ENCODE measurements at places on chromosomes 4 and X. TPM values are rescaled to one million over a fixed set of nuclear protein-coding genes. Genes with fewer than 3 reads are reported as not detected.
A peak's percentile ranks its signal among the peaks of the same experiment; 100 is the strongest.

FHIP1A gene
- 20.0 TPM for total RNA-seq

GC gene
- total RNA-seq: not detected

DNA sequence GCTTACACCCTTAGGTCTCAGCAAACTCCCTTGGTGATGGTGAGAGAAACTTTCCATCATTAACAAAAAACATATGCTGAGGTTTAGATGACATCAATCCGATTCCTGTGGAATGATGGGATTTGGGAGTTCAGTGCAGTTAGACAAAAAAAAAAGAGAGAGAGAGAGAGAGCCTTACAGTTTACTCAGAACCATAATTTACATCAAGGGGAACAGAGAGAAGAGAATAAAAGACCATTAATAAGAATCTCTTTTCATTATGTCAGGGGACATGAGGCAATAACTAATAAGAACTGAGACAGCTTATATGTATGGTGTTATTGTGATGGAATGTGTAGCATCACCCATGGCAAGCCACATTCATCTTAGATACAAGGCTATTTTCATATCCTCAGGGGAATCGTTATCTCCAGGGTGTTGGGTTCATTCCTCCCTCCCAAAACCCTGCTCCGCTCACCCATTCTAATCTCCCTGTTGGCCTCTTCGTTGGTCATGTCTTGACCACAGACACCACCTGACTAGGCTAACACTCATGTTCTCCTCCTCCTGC, 175.7 kb upstream of the MXRA5 start:
- no peaks in the 10 kb centered on the region for H3K27me3 ChIP-seq
- H3K4me1 ChIP-seq: no peaks in the 10 kb centered on the region
- no peak for DNase-seq

DNA sequence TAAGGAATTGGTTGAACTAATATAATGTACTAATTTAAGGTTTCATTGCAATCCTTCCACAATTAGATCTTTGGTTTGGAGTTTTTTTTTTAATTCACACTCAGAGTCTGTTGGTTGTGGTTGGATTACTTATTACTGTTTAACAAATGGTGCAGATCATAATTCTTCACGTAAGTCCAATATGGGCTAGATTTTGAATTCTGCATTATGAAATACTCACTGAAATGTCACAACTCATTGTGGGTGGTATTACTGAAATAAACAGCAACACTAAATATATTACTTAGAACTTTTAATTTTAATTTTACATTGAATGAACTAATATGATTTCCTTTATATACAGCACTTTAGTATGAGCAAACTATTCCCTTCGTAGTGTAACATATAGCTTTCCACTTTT, 94.2 kb upstream of the MYOZ2 start:
- DNase-seq: no peak
- H3K27ac ChIP-seq: peak overlapping the region; percentile 76
- no peaks in the 10 kb centered on the region for H3K27me3 ChIP-seq
- H3K4me1 ChIP-seq: peaks cover 31% of the 10 kb centered on the region

- DNase-seq: no peak
- no peaks in the 10 kb centered on the region for H3K27me3 ChIP-seq
- H3K4me3 ChIP-seq: no peak overlapping the region
- H3K36me3 ChIP-seq: no peaks in the 10 kb centered on the region
- no peak overlapping the region for H3K27ac ChIP-seq
- no peaks in the 10 kb centered on the region for H3K4me1 ChIP-seq
Observed at GRCh38 chr4:149741186-149741831, 74.3 kb downstream of the IQCM start.

GRCh38 chrX:86133761-86134160, 14.5 kb upstream of the DACH2 start:
- DNase-seq: no peak
- H3K27ac ChIP-seq: no peak overlapping the region
- no peaks in the 10 kb centered on the region for H3K36me3 ChIP-seq
- no peaks in the 10 kb centered on the region for H3K4me1 ChIP-seq
- H3K27me3 ChIP-seq: no peaks in the 10 kb centered on the region

DNA sequence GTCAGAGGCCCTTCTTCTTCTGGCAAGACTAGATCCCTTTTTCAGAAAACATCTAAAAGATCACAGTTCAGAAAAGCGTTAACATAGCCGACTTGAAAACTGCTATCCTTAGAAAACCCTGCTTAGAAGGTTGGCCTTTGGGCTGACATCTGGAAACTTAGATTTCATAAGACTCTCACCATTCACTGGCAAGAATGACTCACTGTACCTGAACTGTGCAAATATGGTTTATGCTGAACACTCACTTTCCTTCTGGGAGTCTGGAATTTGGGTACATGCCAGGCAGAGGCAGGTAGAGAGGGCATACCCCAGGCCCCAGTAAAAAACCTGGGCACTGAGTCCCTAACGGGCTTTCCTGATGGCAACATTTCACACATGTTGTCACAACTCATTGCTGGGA, 88.8 kb upstream of the GPC3 start:
- no peak overlapping the region for H3K27ac ChIP-seq
- H3K4me1 ChIP-seq: no peaks in the 10 kb centered on the region
- no peaks in the 10 kb centered on the region for H3K36me3 ChIP-seq
- no peaks in the 10 kb centered on the region for H3K27me3 ChIP-seq
- H3K4me3 ChIP-seq: no peak overlapping the region
- DNase-seq: no peak

DNA sequence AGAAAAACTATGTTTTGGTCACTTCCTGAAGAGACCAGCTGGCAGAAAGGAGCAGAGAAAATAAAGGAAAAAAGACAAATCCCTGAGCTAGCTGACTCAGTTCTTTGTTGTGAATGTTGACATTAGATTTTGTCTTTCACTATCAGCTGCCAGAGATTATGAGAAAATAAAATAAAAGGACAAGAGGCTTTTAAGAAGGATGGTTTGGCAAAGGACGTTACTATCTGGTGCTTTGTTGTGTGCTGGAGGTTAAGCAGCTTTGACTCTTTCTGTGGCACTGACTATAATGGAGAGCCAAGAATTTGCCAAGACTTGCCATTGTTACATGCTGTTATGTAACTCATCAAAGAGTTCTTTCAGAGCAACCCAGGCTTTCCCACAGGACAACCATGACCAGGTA, 12.1 kb downstream of the ASB5 start:
- no peak for DNase-seq
- H3K27ac ChIP-seq: no peak overlapping the region
- no peak overlapping the region for H3K4me3 ChIP-seq
- no peaks in the 10 kb centered on the region for H3K36me3 ChIP-seq
- H3K27me3 ChIP-seq: no peaks in the 10 kb centered on the region

DNA sequence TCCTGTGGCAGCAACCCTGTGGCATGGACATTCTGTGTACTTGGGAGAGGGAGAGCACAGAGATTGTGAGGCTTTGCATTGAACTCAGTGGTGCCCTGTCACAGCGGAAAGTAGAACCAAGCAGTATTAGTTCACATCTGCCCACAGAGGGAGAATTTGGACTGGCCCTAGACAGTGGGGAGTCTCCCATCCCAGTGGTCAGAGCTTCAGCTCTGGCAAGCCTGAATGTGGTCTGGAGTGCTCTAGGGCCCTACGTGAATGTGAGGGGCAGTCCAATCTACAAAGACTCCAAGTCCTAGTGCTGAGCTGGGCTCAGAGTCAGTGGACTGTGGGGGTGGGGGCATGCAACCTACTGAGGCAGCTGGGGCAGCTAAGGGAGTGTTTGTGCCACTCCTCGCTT, 34.8 kb downstream of the ZIC3 start:
- DNase-seq: no peak
- H3K36me3 ChIP-seq: no peaks in the 10 kb centered on the region
- no peak overlapping the region for H3K27ac ChIP-seq
- no peak overlapping the region for H3K4me3 ChIP-seq
- no peaks in the 10 kb centered on the region for H3K4me1 ChIP-seq

DNA sequence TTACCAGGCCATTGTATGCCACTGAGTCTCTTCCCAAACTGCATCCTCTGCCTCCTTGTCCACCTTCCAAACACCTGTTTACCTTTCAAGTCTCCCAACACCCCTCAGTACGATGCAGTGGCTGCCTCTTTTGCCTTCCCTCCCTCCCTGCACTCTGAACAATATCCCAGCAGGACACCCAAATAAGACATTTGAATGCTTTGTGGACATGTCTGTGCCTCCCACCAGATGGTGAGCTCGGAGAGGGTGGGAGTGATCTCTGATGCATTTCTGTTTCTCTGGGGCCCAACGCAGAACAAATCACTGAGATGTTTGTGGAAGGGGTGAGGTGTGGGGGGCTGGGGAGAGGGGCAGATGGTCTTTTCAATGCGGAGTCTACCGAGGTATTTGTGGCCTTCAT, 33.4 kb downstream of the PJA1 start:
- no peak overlapping the region for H3K4me3 ChIP-seq
- H3K27ac ChIP-seq: no peak overlapping the region
- peaks cover 17% of the 10 kb centered on the region for H3K27me3 ChIP-seq
- DNase-seq: no peak
- H3K4me1 ChIP-seq: no peaks in the 10 kb centered on the region
- H3K36me3 ChIP-seq: no peaks in the 10 kb centered on the region

GRCh38 chr4:171565130-171565788, 247.9 kb upstream of the GALNTL6 start:
- no peak overlapping the region for H3K27ac ChIP-seq
- no peaks in the 10 kb centered on the region for H3K27me3 ChIP-seq
- no peaks in the 10 kb centered on the region for H3K4me1 ChIP-seq
- no peak for DNase-seq
- no peak overlapping the region for H3K4me3 ChIP-seq
- H3K36me3 ChIP-seq: no peaks in the 10 kb centered on the region

DNA sequence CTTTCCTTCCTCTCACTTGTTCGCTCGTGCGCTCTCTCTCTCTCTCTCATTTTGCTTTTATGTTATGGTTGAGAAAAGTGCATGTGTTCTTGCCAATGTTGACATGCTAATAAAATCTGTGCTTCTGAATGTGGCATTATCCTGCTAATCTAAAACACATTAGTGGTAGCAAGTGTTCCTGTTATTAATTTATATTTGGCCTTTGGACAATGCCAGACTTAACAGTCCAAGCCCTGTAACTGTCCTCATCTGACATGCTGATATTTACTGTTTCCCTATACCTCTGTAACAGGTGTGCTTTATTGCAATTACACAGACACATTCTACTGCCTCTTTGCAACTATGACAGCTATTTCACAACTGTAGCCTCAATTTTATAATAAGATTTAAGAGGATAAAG, 2.7 kb downstream of the PPARGC1A start:
- no peaks in the 10 kb centered on the region for H3K36me3 ChIP-seq
- no peaks in the 10 kb centered on the region for H3K4me1 ChIP-seq
- H3K27ac ChIP-seq: no peak overlapping the region
- DNase-seq: no peak
- H3K4me3 ChIP-seq: no peak overlapping the region

DNA sequence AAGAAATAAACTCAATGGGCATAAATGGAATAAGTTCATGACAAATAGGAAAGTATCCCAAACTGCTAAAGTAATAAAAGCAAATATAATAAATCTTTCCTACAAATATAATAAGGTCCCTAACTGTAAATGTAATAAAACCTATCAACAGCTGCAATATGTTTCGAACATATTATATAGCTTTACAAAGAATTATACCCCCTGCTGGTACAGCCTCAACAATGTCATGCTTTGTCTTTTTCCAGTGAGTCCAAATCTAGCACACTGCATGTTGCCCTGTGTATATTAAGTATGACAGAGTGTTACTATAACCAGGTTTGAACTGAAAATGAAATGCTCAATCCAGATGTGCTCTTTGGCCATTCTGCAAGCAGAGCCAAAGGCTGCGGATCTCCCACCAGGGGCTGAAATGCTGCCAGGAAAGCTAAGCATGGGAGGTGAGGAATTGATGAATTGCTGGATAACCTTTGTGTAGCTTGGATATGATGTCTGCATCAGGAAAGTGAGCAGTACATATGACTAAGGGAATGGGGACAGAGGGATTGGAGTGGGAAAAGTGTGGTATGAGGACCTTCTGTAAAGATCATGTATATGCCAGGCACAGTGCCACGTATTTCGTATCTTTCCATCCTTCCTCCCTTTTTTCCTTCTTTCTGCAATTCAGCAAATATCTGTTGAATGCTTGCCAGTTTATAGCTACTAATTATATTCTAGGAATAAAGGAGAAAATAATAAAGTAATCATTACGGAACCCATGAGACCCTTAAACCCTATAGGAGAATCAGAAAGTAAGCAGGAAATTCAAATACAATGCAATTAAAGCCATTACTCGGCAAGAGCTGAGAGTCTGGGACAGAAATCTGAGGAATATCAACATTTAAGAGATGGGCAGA, 954.6 kb upstream of the LCORL start:
- no peak for DNase-seq
- H3K27me3 ChIP-seq: no peaks in the 10 kb centered on the region
- no peaks in the 10 kb centered on the region for H3K36me3 ChIP-seq
- H3K27ac ChIP-seq: no peak overlapping the region

DNA sequence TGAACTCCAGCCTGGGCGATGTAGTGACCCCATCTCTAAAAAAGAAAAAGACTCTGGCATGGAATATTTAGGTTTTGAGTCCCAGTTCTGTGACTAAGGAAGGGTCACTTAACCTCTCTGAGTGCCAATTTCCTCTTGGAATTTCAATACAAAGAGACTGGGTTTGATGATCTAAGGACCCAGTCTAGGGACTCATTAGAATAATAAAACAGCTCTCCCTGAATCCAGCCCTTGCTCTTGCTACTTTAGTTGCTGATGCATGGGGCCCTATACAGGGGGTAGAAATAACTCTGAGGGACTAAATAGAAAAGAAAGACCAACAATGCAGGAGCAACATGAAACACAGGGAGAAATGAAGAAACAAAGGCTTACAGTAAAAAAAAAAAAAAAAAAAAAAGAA, 12.6 kb downstream of the C4orf54 start:
- H3K4me1 ChIP-seq: no peaks in the 10 kb centered on the region
- DNase-seq: no peak

DNA sequence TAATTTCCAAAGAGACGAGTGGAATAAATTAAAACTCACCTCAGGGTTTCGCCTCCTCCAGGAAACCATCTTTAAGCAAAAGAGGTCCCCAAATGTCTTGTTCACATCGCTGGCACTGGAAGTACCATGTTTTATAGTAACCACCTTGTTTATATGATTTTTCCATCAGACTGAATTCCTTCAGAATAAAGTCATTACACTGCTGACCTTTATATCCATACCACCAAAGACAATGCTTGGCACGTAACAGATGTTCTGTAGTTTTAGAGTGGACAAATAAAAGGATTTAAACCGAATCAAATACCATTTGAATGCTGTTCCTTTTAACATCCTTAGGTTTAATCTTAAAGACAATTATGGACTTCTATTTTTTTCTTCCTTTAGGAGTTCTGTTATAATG, 4.7 kb downstream of the NUDT6 start:
- H3K4me1 ChIP-seq: peaks cover 8% of the 10 kb centered on the region
- no peak for DNase-seq
- no peak overlapping the region for H3K4me3 ChIP-seq
- H3K36me3 ChIP-seq: no peaks in the 10 kb centered on the region

DNA sequence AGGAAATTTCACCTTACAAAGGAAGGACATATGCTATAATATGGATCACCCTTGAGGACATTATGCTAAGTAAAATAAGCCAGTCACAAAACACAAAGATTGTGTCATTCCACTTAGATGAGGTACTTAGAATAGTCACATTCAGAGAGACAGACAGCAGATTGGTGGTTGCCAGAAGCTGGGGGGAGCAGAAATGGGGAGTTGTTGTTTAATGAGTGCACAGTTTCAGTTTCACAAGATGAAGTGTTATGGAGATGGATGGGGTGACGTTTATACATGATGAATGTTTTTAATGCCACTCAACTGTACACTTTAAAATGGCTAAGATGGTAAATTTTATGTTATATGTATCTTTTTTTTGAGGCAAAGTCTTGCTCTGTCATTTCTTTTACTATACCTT, 14.8 kb upstream of the SPON2 start:
- no peak for DNase-seq
- no peak overlapping the region for H3K4me3 ChIP-seq
- H3K27ac ChIP-seq: no peak overlapping the region
- no peaks in the 10 kb centered on the region for H3K36me3 ChIP-seq

Measured in left lung (tissue), 14 donors.